Nucleus accumbens (tissue), 56 donors: ENCODE measurements at places on chromosomes 4 and X.

GRCh38 chr4:156948738-156949137, 22.9 kb downstream of the PDGFC start:
- DNase-seq, result no peak

- no peak for DNase-seq
These were observed 820.8 kb upstream of the GRIA3 start for GRCh38 chrX:122363112-122363795.

- no peak for DNase-seq
These were observed 31.0 kb downstream of the SLC10A6 start for GRCh38 chr4:86818211-86818610.

DNA sequence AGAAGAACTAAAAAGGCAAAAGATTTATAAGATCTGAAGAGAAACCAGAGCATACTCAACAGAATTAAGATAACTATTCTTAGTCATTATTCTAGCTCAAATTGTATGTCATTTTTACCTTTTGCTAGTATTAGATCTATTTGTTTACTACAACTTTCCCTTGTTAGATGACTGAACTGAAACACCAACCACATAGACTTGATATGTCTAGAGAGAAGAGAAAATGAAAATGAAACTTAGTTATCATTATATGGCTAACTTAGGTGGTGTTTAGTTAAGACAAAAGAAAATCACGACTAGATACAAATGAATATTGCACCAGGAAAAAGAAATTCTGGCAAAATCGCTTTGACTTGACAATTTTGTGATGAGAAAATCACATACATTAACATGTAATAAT, 690.8 kb downstream of the PCDH18 start:
- no peak for DNase-seq

GRCh38 chr4:100982345-100982744, 365.0 kb downstream of the PPP3CA start:
- no peak for DNase-seq

DNA sequence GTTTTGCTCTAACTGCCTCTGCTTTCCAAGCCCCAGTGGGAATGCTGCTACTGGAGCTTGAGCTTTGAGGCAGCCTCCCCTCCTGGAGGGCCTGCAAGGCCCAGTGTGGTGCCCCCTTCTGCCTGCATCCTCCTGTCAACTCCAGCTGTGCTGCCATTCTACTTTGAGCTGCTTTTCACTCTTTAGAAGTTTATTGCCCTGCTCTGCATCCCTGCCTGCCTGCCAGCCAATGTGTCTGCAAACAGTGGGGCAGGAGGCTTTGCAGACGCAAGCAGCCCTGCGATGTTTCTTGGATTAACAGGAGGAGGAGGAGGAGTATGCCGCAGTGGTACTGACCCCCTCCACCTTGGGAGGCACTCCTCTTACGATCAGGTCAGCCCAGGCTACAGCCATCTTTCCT, 16.4 kb downstream of the TMEM31 start:
- DNase-seq, result no peak

DNA sequence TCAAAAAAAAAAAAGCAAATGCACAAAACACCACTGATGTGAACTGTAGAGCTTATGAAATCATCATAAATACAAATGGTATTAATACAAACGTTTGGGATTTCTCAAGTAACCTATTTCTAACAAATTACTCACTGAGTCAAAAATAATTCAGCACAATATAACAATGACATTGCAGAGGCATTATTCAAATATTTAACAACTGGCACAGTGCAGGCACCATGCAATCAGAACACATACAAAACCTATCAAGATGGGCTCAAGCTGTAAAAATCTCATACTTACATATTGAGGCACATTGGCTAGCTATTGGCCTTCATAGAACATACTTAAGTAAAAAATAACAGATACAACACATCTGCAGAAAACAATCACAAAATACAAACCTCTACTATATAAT, 81.1 kb downstream of the LRBA start:
- no peak for DNase-seq

DNA sequence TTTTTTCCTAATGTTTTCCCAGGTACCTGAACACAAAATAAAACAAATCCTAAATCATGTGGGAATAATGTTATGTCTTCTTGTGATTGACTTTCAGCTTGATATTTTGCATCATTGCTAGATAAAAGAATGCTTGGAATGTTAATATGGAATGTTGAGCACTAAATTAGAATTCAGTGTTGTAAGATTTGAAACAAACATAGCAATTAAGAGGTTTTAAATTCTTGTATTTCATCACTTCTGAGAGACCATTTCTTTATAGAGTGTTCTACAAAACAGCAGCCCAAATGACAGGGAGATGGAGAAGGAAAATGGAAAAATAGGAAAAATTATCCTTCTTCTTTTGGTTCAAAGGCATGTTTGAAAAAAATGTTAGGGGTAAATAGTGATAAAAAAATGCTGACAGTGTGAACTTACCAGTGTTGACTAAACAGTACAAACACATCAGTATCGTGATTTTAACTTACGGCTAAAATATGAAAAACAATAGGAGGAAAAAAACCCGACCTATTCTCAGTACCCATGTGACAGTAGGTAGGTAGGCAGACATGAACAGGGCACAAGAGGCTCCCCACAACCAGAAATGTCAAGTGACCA, 102.6 kb upstream of the PDE5A start:
- DNase-seq, result no peak

GRCh38 chr4:176840166-176840565, 47.4 kb upstream of the VEGFC start:
- DNase-seq, result no peak

GRCh38 chr4:86939729-86940575, 5.1 kb downstream of the AFF1 start:
- no peak for DNase-seq

DNA sequence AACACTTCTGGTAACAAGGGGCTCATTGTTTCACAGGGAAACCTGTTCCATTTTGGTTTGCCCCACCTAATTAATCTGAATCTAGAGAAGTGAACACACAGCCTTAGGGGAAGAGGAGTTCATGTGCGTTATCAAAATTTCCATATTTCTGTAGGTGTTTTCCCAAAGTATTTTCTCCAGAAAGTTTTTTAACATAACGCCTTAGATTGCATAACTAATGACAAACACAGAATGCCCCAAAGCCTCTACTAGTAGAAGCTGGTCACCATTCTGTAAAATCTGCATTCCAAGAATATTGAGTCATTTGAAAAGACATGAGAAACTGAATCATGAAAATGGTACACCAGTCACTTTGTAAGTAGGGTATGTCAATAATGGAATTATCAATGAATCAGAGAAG, 41.1 kb downstream of the IL13RA2 start:
- DNase-seq, result no peak

DNA sequence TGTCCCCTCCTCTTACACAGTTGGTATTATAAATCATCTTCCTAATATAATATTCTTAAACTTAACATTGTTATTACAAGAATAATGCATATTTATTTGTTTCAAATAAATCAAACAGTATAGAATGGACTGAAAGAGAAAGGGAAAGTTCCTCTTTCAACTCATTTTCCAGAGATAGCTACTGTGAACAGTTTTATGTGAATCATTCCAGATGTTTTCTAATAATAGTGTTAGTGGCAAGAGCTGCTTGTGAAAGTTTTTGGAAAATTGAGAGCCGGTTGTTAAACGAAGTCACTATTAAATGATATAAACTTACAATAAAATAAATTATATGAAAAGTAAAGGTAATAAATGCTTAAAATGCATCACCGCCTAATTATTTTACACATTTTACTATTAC, 14.6 kb downstream of the TMSB4X start:
- no peak for DNase-seq

DNA sequence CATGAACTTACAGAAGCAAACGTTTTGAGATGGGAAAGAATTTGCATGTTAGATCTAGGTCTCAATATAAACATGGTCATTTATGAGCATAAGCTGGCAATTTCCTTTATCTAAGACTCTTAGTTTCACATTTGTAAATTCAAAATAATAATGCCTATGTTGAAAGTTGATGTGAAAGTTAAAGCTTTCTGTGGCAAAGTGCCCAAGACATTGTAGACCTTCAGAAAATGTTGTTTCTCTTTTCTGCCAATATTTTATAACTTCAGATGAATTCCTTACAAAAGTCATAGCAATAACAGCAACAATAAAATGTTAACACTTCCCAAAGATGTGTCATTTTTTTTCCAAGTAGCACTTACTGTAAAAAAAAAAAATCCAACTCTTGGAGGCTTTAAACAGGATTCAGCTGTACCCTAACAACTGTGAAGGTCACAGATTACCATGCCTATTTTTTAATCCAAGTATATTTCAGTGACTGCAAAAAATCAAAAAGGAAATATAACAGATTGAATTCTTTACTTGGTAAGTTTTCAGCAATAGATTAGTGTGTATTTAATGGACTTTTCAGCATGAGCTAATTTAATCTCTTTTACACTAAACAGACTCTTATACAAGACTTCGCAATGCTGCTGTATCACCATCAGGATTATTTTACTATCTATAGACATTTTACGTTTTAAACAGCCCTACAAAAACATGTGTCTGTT, 206.5 kb upstream of the PDE5A start:
- no peak for DNase-seq

- no peak for DNase-seq
These were observed 11.9 kb upstream of the SLC9A7 start for GRCh38 chrX:46770817-46771163.

- no peak for DNase-seq
These were observed 90.6 kb downstream of the FHDC1 start for GRCh38 chr4:153026591-153027346.

DNA sequence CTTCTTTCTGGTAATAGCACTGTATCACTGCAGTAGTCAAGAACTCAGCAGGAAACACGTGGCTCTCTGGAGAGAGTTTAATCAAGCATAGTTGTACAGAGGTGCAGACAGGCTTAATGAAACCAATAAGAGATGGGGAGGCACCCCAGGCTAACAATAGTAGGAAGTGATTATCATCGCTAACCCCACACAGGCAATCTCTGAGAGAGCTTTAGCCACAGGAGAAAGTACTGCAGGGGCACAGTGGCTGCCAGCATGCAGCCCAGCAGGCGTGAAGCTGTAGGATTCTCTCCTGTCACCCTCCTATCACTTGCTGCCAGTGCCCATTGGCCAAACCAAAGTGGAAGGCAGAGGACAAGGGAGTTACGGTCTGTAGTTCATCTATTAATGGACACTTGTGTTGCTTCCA, 450.0 kb upstream of the RASGEF1B start:
- DNase-seq, result no peak

DNA sequence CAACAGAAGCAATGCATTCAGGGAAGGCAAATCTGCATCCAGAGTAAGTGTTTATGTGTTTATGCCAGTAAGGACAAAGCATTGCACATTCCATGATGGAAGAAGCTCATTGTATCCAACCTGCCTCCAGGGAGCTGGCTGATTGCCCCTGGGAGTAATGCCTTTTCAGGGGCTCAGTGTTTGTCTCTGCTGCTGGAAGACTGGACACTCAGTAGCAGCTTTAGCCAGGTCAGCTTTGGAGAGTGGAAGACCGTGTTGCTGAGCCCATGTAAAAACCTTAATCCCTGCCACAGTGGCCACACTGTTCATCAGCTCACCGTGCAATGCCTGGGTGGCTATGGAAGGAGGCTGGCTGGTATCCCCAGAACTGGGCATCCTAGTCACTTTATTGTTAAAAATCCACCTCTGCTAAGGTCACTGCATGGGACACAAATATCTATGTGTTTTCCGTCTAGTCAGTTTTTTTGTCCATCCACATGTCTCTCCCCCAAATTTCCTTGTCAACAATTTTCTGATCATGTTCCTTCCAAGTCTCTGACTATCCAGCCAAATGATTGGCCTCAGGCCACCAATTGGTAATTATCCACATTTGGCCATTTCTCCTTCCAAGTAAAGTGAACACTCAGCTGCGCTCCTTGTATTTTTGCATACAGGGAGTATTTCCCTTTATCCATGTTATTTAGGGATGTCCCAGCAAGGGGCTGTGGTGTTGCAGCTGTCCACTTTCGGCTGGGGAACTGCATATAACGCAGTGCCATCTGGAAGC, 2044.5 kb upstream of the AGA start:
- DNase-seq, result no peak

GRCh38 chr4:108838451-108838850, 75.6 kb upstream of the ETNPPL start:
- DNase-seq, result no peak

GRCh38 chr4:161186750-161187149, 977.0 kb downstream of the FSTL5 start:
- no peak for DNase-seq

GRCh38 chrX:19046343-19047215, 62.7 kb upstream of the PHKA2 start:
- DNase-seq, result no peak

GRCh38 chr4:138445098-138445497, 202.9 kb upstream of the SLC7A11 start:
- no peak for DNase-seq

GRCh38 chr4:152983774-152984411, 47.8 kb downstream of the FHDC1 start:
- DNase-seq, result peak; percentile 63
